Stimulated activated memory B cell treated with anti-CD40 and anti-IgM and Interleukin-4, amounts not matched to agents 10 μg/mL and 1 μg/mL and 100 μg/mL, for 72 hours (primary cell): ENCODE measurements at places on chromosomes 13 and 19.

- ATAC-seq = no peak
These were observed 286.5 kb downstream of the MTUS2 start for GRCh38 chr13:29106651-29107050.

GRCh38 chr13:35771898-35772297, 295.4 kb upstream of the MAB21L1 start:
- no peak for ATAC-seq

DNA sequence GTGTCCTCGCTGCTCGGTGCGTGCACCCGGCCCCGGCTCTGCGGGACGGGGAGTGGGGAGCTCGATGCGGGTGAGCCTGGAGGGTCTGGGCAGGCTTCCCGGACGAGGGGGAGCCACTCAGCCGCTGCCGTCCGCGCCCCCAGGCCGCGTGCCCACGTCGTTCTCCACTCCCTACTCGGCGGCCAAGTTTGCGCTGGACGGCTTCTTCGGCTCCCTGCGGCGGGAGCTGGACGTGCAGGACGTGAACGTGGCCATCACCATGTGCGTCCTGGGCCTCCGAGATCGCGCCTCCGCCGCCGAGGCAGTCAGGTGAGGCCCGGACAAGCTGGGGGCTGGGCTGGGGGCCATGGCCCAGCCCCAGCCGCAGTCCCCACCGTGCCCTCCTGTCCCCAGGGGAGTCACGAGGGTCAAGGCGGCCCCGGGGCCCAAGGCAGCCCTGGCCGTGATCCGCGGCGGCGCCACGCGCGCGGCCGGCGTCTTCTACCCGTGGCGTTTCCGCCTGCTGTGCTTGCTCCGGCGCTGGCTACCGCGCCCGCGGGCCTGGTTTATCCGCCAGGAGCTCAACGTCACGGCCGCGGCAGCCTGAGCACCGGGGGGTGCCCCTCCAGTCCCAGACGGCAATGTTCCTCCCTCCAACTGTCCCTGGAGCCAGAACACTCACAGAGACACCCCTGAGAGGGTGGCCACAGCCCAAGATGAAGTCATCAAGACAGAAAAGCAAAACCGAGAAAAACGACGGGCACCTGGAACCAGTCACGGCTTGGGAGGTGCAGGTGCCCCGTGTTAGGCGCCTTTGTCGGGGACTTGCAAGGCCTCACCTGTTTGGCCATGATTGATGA, 2.5 kb upstream of the RPL36 start:
- no peak for ATAC-seq

DNA sequence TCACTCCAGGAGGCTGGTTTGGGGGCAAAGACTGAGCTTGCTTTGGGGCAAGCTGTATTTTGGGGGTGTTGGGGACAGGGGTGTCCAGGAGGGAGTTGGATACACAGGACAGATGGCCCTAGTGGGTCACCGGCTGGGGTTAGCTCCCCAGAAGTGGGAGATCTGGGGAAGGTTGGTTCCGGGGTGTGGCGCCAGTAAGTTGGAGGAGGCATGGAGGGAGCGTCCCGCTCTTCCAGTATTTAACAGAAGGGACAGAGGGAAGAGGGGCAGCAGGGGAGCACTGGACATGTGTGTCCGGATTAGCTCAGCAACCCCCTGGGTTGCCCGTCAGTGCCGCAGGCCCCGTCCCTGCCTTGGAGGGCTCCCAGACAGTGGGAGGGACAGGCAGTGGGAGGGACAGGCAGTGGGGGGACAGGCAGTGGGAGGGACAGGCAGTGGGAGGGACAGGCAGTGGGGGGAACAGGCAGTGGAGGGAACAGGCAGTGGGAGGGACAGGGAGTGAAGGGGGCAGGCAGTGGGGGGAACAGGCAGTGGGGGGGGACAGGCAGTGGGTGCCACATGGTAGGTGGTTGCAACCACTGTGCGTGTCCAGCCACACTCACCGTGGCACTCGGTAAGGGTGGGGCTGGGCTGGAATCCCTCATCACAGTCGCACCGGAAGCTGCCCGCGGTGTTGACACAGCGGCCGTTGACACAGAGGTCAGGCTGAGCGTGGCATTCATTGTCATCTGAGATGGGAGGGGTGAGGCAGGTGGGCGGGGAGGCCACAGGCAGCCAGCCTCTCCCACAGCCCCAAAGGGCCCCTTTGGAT, 33.2 kb downstream of the CCL25 start:
- no peak for ATAC-seq

- no peak for ATAC-seq
These were observed 758.4 kb upstream of the SLITRK1 start for GRCh38 chr13:84640691-84641090.

GRCh38 chr13:108549934-108550333, 79.5 kb upstream of the MYO16 start:
- no peak for ATAC-seq

DNA sequence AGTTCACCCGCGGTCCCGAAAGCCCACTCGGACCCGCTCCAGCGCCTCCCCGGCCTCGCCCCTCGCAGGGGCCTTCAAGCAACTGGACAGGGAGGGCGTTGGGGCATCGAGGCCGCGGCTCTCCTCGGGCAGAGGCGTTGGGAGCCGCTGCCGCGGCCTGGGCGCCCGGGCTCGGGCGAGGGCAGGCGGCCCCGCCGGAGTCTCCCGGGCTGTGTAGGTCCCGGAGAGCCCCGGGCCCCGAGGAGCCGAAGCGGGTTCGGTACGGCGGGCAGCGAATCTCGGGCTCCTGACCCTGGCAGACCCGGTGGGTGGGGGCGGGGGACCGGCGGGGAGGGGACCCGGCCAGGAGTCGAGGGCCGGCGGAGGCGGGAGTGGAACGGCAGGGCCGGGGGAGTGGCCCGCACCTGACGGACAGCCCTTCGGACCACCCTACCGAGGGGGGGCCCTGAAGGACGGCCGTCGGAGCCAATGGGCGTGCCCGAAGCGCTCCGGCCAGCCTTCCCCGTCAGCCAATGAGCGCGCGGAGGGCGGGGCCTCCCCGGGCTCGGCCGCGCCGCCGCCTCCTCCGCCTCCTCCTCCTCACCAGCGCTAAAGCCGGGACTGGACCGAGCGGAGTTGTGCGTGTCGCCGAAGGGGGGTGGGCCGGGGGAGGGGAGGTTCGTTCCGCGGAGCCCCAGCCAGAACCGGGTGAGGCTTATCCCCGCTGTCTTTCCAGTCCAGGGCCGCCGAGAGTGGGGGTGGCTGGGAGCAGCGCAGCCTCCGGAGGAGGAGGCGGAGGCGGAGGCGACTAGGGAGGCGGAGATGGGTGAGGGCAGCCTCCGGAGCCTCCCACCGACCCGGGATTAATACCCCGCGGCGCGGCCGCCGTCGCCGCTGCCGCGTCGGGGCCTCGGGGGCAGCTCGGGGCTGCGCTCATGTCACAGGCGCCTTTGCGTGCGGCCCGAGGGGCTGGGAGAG, at the start of gene ZMYM2:
Gene ZMYM2, plus strand, starts transcription at position 573 of the 957 bp plus-strand sequence. CDS start 34,346 bp downstream, outside the sequence.
- peak; percentile 94 for ATAC-seq

DNA sequence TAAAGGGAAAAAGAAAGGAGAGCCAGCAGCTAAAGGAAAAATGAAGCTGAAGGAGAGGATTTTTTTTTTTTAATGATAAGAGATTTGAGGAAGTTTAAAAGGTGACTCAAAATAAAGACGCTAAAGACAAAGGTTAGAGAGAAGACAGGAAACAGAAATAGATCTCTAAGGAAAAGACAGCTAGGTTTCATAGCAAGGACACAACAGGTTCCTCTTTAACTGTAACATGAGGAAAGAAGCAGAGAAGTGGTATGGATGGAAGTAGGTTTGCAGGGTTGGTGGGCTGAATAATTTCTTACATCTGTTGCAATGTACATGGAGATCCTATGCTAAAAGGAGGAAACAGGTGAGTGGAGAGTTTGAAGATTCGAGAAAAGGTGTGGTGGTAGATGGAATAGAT, 107.5 kb downstream of the MYCBP2 start:
- ATAC-seq = no peak

DNA sequence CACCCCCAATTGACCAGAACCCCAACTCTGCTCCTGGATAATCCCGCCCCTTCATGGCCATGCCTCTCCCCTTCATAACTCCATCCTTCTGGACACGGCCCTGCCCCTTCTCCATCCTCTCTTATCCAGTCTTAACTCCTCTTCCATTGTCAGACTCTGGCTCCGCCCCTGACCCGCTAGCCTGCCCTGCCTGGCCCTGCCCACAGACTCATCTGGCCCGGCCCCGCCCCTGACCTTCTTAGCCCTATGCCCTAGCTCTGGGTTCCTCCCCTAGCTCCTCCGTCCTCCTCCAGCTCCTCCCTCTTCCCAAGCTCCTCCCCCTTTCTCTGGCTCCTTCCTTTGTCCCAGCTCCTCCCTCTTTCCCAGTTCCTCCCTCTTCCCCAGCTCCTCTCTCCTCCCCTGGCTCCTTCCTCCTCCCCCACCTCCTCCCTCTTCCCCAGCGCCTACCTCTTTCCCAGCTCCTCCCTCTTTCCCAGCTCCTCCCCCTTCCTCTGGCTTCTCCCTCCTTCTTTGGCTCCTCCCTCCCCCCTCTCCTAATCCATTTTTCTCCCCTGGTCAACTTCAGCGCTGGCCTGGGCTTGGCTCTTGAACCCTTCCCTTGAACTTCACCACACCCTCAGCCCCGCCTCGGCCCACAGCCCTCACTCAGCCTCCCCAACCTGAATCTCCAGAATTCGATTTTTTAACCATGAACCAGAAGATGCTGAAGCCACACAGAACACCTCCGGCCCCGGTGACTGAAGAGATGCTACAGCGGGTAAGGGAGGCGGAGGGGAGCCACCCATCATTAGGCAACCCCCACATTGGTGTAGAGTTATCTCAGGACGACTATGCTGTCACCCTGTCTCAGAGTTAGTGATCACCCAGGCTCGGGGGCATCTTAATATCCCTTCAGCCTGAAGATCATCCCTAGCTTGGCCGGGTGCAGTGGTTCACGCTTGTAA, 9.2 kb upstream of the ZNF358 start:
- peak; percentile 71 for ATAC-seq

DNA sequence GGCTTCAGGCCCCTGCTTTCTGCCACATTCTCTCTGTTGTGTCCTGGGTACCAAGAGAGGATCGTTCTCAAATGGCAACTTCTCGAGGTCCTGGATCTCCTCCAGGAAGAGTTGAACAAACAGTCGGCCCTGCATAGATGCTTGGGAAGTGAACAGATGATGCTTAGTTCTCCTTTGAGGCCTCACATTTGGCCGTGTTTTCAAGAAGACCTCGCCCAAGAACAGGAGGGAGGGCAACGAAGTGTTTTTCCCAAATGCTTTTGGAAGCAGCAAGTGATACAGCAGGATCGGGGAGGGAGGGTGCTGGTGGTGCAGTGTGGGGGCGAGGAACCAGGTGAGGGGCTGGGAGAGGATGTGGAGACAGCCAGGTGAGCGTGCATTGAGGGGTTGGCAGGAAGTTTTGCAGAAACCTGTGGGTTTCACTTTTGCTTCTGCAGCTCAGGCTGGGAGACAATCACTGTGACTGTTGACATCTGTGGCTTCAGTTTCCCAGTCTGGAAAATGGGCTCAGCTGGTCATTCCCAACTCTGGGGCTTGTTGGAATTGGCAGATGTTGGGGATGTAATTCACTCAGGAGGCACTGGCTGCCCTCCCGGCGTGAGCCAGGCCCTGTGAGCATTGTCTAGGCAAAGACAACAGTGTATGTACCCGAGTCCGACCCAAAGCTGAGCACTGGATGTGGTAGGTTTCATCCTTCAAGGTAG, 21.6 kb downstream of the MAST3 start:
- peak; percentile 58 for ATAC-seq

DNA sequence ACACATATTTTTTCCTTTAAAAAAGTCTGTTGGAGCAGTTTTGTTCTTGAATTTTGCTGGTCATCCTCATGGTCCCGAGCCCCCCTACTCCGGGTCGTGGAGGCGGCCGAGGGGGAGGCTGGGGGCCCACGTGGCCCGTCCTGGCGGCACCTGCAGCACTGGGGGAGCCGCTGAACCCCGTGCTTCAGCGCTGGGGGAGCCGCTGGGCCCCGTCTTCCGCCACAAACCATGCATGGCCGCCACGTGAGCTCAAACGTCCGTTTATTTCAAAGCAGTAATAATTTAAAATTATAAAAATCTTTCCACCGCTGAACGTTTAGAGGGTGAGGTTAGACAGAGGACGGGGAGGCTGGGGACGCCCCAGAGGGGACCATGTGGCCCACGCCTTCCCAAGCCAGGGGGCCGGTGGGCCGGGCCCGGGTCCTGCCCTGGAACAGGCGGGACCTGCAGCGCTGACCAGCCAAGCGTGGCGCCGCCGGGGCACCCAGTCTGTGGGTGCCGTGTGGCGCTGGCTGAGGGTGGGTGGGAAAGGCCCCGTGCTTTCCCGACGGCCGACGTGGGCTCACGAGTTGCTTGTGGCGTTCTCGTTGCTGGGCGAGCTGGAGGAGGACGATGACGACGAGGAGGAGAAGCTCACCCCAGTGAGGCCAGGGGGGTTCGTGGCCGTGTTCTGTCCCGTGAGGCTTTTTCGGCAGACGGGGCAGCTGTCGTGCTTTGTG, 8.0 kb downstream of the FGF22 start:
- ATAC-seq = peak; percentile 68

- no peak for ATAC-seq
These were observed 1704.7 kb downstream of the SLITRK5 start for GRCh38 chr13:89375839-89376238.

GRCh38 chr13:31930490-31930889, 101.1 kb upstream of the FRY start:
- no peak for ATAC-seq

DNA sequence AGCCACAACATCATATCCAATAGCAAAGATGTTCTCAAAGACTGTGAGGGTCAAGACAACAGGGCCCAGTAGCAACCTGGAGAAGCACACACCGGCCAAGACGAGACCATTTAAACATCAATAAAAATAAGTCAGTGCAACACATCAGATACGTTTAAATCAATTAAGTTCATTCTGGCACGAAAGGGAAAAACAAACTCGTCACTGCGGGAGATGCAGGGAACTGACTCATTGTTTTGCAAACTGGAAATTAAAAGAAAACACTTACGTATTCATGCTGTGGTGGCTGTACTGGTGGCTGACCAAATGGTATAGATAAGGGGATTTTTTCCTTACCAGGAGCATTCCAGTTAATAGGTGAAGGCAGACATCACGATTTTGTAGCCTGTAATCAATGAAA, 26.3 kb upstream of the SLC15A1 start:
- ATAC-seq = no peak

DNA sequence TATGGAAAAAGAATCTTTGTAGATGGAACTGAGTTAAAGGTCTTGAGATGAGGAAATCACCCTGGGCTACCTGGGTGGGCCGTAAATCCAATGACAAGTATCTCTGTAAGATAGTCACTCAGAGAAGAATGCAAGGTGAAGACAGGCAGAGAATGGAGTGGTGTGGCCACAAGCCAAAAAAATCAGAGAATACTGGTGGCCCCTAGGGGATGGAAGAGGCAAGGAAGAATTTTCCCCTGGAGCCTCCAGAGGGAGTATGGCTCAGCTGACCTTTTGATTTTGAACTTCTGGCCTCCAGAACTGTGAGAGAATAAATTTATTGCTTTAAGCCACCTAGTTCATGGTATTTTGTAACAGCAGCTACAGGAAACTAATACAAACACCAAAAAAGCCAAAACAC, 32.7 kb upstream of the CSNK1A1L start:
- no peak for ATAC-seq

- ATAC-seq = no peak
These were observed 27.1 kb downstream of the DGKH start for GRCh38 chr13:42075517-42075916.

DNA sequence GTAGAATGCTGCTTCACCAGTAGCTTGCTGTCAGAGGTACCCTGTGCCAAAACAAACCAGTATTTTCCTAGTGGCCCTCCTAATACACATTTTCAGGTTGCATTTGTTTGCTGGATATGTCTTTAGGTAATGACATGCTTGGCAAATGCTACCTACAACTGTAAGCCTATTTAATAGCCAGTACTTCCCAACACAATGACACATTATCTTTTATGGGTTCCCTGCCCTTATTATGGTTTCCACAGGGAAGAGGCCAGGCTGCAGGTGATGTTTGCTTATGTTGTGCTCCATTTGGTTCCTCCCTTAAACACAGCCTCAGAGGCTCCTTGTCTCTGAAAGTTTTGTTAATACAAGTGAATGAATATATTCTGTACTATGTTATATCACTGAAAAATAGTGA, 24.7 kb downstream of the FRY start:
- ATAC-seq = no peak
